ENCODE measurements at places on chromosomes 3 and 15. TPM values are rescaled to one million over a fixed set of nuclear protein-coding genes. Genes with fewer than 3 reads are reported as not detected.

SH3GL3 gene
- 0.27 TPM for total RNA-seq

EFHB gene
- not detected for total RNA-seq

ITGA11 gene
- 31.2 TPM for total RNA-seq

PLA2G4D gene
- 0.10 TPM for total RNA-seq

- DNase-seq = peak; percentile 89
These were observed 691.7 kb upstream of the CBLB start for GRCh38 chr3:106560451-106560966.

- no peak for DNase-seq
These were observed 26.2 kb upstream of the HACD2 start for GRCh38 chr3:123611082-123611481.

Data from M059J (cell line).